ENCODE measurements at places on chromosomes 2 and 18. TPM values are rescaled to one million over a fixed set of nuclear protein-coding genes. Genes with fewer than 3 reads are reported as not detected.
A peak's percentile ranks its signal among the peaks of the same experiment; 100 is the strongest.

- H3K27me3 ChIP-seq = peaks cover 36% of the 10 kb centered on the region
- DNase-seq = no peak
- peaks cover 11% of the 10 kb centered on the region for H3K4me1 ChIP-seq
- no peaks in the 10 kb centered on the region for H3K36me3 ChIP-seq
- peak overlapping the region; percentile 75 for H3K4me3 ChIP-seq
Observed at GRCh38 chr18:48009116-48009745, 78.8 kb upstream of the SMAD2 start.

GRCh38 chr2:127027715-127028114 is 79.2 kb downstream of the BIN1 start:
- peaks cover 8% of the 10 kb centered on the region for H3K4me1 ChIP-seq
- peaks cover 48% of the 10 kb centered on the region for H3K27me3 ChIP-seq
- no peaks in the 10 kb centered on the region for H3K36me3 ChIP-seq
- H3K4me3 ChIP-seq = no peak overlapping the region
- no peak for DNase-seq
- H3K27ac ChIP-seq = no peak overlapping the region

- H3K4me3 ChIP-seq = no peak overlapping the region
- peaks cover 8% of the 10 kb centered on the region for H3K36me3 ChIP-seq
- H3K4me1 ChIP-seq = peaks cover 7% of the 10 kb centered on the region
- H3K27me3 ChIP-seq = no peaks in the 10 kb centered on the region
- no peak for DNase-seq
Observed at GRCh38 chr2:3461801-3462492, 57.4 kb downstream of the ADI1 start.

DNA sequence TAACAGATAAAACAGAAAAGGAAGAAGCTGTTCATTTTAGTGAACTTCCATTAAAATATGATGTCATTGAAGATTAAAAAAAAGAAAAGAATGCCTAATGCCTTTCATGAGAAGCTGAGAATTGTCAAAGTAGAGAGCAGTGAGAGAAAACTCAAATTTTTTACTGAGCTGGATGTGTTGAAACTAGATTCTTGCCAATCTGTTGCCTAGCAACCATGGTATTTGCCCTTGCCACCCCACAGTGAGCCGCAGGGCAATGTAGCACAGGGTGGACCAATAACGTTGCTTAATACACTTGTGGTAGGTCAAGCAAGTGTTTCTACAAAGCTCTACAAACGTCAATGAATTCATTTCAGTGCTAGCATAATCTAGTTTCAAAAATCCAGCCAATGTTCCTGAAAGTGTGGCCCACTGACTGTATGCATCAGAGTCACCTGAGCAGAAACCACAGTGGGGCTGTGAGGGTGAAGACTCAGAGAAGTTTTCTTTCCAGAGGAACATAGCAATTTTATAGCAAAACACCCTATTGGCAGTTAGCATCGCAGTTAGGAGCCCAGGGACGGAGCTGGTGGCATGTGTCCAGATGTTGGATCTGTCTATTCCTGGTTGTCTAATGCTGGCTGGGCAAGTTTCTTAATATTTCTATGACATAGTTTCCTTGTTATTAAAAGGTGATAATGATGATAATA is 132.2 kb downstream of the DOCK10 start:
- H3K36me3 ChIP-seq = peaks cover 55% of the 10 kb centered on the region
- peaks cover 42% of the 10 kb centered on the region for H3K4me1 ChIP-seq
- H3K27me3 ChIP-seq = no peaks in the 10 kb centered on the region
- no peak for DNase-seq
- H3K27ac ChIP-seq = peak overlapping the region; percentile 61
- H3K4me3 ChIP-seq = peak overlapping the region; percentile 29

- no peaks in the 10 kb centered on the region for H3K36me3 ChIP-seq
- DNase-seq = no peak
- H3K4me1 ChIP-seq = peaks cover 10% of the 10 kb centered on the region
- no peak overlapping the region for H3K4me3 ChIP-seq
Observed at GRCh38 chr2:9097239-9097638, 93.8 kb upstream of the MBOAT2 start.

- H3K4me1 ChIP-seq = peaks cover 27% of the 10 kb centered on the region
- H3K4me3 ChIP-seq = no peak overlapping the region
- H3K27ac ChIP-seq = no peak overlapping the region
- H3K36me3 ChIP-seq = peaks cover 14% of the 10 kb centered on the region
Observed at GRCh38 chr2:64661741-64662169, 8.0 kb upstream of the SERTAD2 start.

- DNase-seq = no peak
- H3K4me3 ChIP-seq = no peak overlapping the region
- H3K4me1 ChIP-seq = no peaks in the 10 kb centered on the region
- H3K27ac ChIP-seq = no peak overlapping the region
- H3K27me3 ChIP-seq = peaks cover 2% of the 10 kb centered on the region
Observed at GRCh38 chr18:34583895-34584294, 126.2 kb upstream of the DTNA start.

- no peaks in the 10 kb centered on the region for H3K36me3 ChIP-seq
- no peak overlapping the region for H3K4me3 ChIP-seq
- H3K27me3 ChIP-seq = no peaks in the 10 kb centered on the region
- H3K4me1 ChIP-seq = no peaks in the 10 kb centered on the region
- H3K27ac ChIP-seq = no peak overlapping the region
Observed at GRCh38 chr2:116692988-116693387, 1121.5 kb upstream of the DDX18 start.

DNA sequence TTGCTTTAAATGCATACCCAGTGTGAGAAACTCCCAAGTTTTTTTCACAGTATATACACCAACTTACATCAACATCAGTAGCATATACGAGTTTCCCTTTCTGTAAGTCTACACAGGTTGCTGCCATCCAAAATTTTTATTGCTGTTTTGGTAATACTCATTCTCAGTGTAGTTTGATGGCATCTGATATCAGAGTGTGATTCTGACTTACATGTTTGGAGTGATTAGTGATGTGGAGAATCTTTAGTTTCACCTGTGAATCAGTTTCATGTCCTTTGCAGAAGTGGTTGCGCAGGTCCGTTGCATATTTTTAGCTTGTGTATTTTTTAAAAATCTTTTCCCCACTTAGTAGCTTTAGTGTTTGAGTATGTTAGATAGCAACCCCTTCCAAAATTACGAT is 50.1 kb downstream of the CCDC74A start:
- H3K4me3 ChIP-seq = no peak overlapping the region
- no peaks in the 10 kb centered on the region for H3K4me1 ChIP-seq
- H3K27me3 ChIP-seq = peaks cover 19% of the 10 kb centered on the region
- no peak overlapping the region for H3K27ac ChIP-seq

Gene FEV
- total RNA-seq = not detected

Gene PROKR1
- not detected for total RNA-seq

Gene EMILIN2
- 27.7 TPM for total RNA-seq

Measured in activated naive CD8-positive, alpha-beta T cell treated with anti-CD3 and anti-CD28 coated beads, Interleukin-2, amount 10 ng/mL, durations not matched to agents 7 days and 5 days (primary cell).